Cortex of kidney (tissue), 1 donor: ENCODE measurements at places on chromosomes 13 and 19.

GRCh38 chr13:29922896-29923295, 72.5 kb upstream of the UBL3 start:
- DNase-seq, result no peak

DNA sequence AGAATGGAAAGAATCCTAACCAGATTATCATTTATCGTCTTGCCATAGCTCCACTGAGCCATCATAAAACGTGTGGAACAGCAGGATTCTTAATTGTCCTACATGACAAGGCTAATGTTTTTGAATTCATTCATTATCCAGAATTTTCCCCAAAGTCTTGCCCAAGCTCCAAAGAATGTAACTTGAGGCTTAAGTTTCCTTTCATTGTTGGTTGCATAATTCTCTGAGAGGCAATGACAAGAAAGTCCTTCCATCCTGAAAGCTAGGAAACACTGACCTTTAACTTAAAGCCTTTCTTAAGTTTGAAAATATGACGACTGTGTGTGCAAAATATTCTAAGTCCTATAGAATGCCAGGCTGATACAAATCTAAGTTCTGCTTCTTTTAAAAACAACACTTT, 546.1 kb downstream of the SUCLA2 start:
- DNase-seq, result no peak

- no peak for DNase-seq
These were observed 242.4 kb upstream of the TMTC4 start for GRCh38 chr13:100917011-100917410.

- no peak for DNase-seq
These were observed 284.6 kb downstream of the DNAJC15 start for GRCh38 chr13:43307921-43308433.

DNA sequence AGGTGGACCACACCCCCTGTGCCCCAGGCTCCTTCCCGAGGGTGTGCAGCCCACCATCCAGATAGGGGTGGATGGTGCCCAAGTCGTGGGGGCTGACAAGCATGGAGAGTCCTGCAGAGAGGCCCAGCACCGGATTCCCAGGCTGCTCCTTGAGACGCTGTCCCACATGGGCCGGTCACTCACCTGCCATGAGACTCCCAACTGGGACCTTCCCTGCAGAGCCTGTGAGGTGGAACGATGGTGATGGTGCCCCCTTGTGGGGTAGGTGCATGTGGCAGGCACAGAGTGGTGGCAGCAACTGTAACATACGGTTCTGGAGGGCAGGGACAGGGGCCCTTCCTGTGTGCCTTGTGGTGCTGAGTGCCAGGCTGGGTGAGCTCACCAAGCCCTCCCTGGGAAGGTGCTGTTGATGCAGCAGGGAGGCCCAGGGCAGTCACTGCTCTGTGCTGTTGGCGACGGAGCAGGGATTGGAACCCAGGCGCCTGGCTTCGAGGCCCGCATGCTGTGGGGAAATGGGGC, 33.1 kb downstream of the PPP1R37 start:
- no peak for DNase-seq

- no peak for DNase-seq
These were observed 200.2 kb downstream of the COL4A1 start for GRCh38 chr13:110106726-110107125.

DNA sequence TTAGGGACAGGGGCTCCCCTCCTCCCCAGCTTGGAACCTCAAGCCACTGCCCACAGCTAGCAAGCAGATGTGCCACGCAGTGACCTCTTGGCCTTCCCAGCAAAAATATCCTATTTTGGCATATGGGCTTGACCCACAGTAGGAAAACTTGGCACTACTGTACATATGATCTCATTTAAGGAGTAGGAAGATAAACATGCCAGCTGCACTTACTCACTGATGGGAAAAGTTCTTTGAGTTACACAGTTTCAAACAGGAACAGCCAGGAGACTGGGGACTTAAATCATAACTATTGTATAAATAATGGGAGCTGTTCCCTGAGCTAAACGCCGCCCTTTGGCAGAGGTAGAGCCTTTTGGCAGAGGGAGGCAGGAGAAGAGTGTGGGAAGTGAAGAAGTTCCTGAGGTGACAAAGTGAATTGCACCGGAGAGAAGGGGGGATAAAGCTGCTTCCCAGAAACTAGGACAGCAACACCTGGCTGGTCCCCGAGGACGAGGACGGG, 6.1 kb downstream of the SACS start:
- no peak for DNase-seq

DNA sequence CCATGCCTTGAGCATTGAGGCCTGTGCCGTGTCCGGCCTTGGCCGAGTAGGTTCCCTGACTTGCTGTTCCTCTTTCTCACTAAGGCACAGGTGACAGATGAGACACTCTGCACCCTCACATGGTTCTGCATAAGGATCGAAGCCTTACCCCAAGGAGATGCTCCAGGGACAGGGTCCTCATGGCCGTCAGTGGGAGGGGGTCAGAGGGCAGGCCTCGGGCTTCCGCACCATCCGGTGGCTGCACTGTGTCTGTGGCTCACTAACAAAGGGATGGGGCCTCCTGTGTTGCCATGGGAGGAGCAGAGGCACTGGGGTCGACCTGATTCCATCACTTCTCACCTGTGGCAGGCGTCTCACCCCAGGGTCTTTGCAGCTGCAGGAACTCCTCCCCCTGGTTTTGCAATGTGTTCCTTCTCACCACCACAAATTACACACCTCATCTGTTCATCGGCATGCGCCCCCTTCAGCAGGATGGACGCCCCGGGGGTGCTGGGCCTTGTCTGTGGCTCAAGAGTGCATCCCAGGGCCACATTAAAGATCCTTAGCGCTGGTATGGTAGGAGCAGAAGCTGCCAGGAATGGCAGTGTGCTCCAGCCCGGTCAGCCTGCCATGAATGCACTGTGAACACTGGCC, 113.3 kb upstream of the SOX1 start:
- no peak for DNase-seq
